Globus pallidus (tissue), 1 donor: ENCODE measurements at places on chromosomes 3 and 15.

DNA sequence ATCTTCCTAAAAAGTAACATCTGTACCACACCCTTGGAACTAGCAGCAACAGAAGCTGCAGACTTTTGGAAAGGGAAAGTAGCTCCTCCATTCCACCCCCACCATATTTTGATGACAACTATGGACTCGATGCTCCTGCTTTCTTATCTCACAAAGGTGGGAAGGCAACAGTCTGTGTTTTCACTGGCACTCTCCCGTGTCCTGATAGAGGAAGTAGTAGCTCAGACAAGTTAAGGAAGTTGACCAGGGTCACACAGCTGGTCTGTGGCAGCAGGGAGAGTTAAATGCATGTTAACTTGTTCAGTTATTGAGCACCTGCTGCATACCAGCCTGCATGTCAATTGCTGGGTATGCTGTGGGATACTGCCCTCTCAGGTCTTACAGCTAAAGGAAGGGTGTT, 33.1 kb downstream of the BHLHE40 start:
- no peak for DNase-seq

DNA sequence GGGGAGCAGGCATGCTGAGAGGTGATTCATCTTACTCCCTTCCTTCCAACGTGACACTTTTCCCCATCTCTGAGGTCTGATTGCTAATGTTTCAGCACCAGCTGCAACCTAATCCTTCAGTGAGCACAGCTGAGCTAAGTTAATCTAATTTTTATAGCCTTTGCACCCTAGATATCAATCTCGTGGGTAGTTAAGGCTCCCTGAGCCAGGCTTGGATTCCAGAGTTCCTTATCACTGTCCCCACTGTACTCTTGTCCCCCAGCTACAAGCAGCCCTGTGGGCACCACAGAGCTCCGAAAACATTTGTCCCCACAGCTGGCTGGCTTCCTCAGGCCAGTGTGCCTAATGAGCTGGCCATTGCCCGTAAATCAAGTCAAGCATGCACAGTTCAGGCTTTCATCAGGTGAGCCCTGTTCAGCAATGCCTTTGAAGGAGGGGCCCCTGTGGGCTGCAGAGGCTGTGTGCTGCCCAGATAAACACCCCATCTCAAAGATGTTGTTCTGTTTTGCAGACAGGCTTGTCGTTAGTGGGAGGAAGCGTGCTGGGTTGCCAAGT, 376.9 kb upstream of the RASGRP1 start:
- DNase-seq, result no peak

- DNase-seq, result peak; percentile 79
These were observed 2.0 kb upstream of the TOPBP1 start for GRCh38 chr3:133663569-133664313.

DNA sequence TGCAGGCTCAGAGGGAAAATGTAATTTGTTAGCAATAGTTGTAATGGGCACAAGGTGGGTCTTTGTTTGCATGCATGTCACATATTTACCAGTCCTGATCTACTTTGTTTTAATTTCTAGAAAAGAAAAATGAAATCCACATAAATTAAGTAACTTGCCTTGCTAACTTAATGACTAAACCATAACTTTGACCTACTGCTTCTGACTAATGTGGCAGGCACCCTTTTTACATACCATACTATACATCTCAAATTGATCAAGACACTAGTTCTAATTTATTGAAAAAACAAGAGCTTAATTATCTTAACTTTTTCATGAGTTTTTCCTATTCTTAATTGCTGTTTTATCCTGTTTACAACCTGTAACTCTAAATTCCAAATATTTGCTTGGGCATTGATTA, 93.2 kb downstream of the ATP11B start:
- no peak for DNase-seq

GRCh38 chr3:172270557-172271166, 177.6 kb downstream of the GHSR start:
- no peak for DNase-seq

- DNase-seq, result no peak
These were observed 3.0 kb downstream of the TMEM207 start for GRCh38 chr3:190446573-190447279.

- DNase-seq, result no peak
These were observed 8.1 kb upstream of the PRSS50 start for GRCh38 chr3:46725621-46726314.

DNA sequence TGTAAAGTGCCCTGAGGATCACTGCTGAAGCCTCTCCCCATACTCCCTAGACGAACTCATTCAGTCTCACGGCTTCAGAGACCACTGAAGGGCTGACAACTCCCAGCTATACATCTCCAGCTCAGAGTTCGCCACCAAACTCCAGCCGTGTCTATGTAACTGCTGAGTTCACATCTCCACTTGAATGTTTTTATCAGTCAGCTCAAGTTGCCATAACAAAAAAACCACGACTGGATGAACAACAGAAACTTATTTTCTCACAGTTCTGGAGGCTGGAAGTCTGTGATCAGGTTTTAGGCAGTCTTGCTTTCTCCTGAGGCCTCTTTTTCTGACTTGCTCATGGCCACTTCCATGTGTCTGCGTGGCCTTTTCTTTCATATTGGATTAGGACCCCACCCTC, 223.0 kb upstream of the LRRFIP2 start:
- no peak for DNase-seq

GRCh38 chr15:101710806-101711205, 13.5 kb downstream of the TARS3 start:
- no peak for DNase-seq

GRCh38 chr3:67077656-67078055, 79.5 kb downstream of the KBTBD8 start:
- DNase-seq, result no peak

GRCh38 chr15:23645371-23646164, 2.1 kb downstream of the MAGEL2 start:
- DNase-seq, result no peak

DNA sequence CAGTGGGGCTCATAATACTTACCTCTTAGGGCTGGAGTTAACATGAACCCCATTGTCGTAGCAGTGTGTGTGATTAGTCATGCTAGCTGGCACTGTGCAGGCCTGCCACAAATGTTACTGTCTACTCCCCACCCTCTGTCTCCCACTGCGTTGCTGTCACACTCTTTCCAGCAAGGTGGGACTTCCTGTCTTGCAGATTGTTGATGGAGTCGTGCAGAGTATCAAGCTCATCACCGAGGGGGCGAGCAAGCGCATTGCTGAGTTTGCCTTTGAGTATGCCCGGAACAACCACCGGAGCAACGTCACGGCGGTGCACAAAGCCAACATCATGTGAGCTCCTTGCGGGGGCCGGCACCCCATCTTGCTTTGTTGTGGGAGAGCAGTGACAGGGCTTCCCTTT, 12.9 kb downstream of the IDH3A start:
- DNase-seq, result peak; percentile 36

DNA sequence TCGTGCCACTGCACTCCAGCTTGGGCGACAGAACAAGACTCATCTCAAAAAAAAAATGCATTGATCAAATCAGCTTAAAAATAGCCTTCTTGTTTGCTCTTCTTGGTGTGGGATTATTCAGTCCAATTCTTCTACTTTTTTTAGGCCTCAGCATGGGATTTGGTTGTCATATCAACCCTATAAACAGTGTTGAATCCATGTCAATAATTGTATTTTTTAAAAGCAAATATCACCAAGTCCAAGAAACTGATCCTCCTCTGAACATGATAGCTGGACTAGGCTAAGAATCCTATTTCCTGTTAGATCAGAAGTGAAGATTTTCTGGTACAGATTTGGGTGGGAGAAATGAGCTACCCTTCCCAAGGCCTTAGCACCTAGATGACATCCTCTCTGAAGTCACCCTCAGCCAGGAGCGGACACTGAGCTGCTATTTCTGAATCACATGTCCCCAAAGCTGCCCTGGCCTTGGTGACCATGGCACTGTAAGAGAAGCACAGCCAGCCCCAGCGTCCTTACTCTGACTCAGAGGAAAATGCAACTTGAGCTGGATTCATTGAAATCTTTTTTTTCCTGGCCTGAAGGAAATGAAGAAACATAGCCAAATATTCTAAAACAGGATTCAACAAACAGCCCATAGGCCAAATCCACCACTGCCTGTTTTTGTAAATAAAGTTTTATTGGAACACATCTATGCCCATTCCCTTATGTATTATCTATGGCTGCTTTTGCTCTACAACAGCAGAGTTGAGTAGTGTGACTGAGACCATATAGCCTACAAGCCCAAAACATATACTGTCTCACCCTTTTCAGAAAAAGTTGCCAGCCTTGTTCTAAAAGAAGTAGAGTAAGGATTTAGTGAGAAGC, 215.9 kb upstream of the CTDSPL start:
- no peak for DNase-seq

- DNase-seq, result peak; percentile 92
These were observed 18.0 kb upstream of the ANKDD1A start for GRCh38 chr15:64893481-64894394.
